ENCODE measurements at places on chromosomes 6 and 20. TPM values are rescaled to one million over a fixed set of nuclear protein-coding genes. Genes with fewer than 3 reads are reported as not detected.

- DNase-seq, result peak; percentile 83
Measured at GRCh38 chr6:34696189-34696738, 303 bp downstream of the ILRUN start.

- DNase-seq, result peak; percentile 63
Measured at GRCh38 chr6:13012977-13013680, 296.6 kb downstream of the PHACTR1 start.

DNA sequence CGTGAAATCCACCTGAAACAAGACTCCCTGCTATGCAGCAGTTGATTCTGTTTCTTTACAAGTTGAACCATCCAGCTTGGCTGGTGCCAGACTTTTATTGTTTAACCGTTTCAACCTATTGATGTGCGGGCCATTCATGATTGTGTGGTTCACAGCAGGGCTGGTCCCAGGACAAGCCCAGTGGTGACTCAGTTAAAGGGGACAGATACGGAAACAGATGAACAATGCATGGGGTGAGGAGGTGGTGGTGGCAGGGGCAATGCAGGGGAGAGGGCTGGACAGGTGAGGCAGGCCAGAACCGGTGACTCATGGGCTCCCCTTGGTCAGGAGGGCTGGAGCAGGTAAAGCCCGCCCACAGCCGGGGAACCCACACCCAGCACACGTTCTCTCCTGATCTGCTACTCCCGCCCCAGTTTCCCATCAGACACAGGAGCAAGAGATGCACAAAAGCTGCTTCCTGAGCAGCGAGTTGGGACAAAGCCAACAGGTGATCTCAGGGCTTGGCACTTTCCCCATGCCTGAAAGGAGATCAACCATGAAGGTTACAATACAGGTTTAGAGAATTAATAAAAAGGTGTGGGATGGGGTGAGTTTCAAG lies 232.2 kb downstream of the LY86 start:
- DNase-seq, result no peak

- DNase-seq, result no peak
Measured at GRCh38 chr6:127397729-127398630, 54.6 kb upstream of the ECHDC1 start.

DNA sequence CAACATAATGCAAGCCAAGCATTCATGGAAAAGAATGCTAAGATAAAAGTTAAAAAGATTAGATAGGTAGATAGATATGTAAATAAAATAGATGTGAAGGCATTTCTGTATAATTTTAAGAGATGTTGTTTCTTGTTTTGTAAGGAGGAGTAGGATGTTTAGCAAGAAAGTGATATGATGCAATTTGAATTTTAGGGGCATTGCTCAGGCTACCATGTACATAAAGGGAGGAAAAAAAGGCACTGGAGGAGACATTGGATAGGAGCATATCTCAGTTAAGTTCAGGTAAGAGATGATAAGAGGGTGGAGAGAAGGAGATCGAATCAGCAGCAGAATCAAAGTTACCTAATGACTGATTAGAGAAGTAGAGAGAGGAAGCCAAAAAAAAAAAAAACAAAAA lies 194.7 kb downstream of the TENT5A start:
- DNase-seq, result no peak

DNA sequence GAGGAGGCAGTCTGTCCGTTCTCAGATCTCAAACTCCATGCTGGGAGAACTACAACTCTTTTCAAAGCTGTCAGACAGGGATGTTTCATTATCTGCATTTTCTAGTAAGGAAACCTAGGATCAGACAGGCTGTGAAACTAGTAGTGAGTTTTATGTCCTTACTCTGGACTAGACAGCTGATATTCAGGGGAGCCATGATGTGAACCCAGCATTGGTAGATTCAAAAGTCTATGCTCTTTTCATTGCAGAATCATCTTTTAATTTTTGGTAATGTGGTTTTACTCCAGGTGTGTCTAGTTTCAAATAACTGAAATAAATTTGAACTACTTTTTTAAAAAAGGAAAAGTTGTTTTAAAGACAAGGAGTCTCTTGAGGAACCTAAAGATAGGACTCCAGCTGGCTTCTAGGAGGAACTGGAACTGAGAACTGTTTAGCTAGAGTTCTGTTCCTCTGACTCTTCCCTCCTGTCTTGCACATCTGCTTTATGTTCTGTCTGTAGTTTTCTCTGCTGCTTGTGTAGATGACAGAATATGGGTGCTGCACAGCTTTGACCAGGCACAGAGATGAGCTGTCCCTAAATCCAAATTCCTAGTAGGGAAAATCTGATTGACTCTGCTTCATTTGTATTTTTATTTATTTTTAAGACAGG lies 27.8 kb upstream of the RNF144B start:
- no peak for DNase-seq

GRCh38 chr6:158016571-158017383 lies 35.1 kb downstream of the SYNJ2 start:
- peak; percentile 49 for DNase-seq

- DNase-seq, result no peak
Measured at GRCh38 chr6:157218371-157219198, 104.7 kb downstream of the TMEM242 start.

DNA sequence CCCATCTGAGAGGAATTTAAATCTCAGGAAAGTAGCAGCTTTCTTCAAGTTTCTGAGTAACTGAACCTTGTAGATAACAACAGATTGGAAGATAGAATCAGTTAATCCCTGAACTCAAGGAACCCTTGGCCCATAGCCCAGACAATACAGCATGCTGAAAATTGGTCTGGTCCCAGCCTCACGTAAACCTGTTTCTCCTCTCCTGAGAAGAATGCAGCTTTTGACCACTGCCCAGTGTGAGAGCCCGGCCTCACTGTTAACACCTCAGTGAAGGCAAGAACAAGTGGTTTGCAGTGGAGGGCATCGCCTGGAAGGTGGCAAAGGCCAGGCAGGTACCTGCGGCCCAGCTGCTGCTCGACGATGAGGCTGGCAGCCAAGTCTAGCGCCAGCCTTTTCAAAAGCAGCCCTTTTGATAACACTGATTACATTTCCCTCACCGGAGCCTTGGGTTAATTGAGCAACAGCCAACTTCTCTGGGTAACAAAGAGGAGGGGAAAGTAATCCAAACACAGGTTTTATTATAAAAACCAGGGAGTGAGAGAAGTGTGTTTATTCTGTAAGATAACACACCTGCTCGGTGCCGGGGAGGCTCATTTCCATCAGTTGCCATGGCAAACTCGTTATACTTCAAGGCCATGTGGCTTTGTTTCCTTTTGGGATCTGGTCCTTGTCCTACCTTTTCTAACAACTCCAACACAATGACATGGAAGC lies 54.0 kb downstream of the TRAF3IP2 start:
- no peak for DNase-seq

DNA sequence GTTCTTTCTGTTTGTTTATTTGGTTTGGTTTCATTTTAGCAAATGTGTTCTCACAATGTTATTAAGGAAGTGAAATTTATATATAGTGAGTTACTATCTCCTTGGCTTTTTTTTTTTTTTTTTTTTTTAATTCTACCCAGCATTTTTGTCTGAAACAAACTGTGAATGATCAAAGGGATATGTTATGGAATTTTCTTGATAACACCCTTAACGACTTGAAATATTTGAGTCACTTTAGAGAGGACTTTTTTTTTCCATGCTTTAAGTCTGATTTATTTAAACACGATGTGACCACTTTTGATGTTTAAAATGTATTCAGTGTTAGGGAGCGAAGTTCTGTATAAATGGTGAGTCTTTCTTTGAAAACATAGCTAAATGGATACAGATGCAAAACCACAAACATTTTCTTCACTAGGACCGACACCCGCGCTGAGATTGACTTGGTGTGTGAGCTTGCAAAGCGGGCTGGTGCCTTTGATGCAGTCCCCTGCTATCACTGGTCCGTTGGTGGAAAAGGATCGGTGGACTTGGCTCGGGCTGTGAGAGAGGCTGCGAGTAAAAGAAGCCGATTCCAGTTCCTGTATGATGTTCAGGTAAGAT lies 149.7 kb downstream of the MTHFD1L start:
- DNase-seq, result no peak

GRCh38 chr6:10210052-10210451 lies 204.8 kb downstream of the TFAP2A start:
- no peak for DNase-seq

GRCh38 chr6:52016915-52017748 lies 70.3 kb downstream of the PKHD1 start:
- DNase-seq, result no peak

- no peak for DNase-seq
Measured at GRCh38 chr20:25238319-25239037, 9.4 kb upstream of the PYGB start.

DNA sequence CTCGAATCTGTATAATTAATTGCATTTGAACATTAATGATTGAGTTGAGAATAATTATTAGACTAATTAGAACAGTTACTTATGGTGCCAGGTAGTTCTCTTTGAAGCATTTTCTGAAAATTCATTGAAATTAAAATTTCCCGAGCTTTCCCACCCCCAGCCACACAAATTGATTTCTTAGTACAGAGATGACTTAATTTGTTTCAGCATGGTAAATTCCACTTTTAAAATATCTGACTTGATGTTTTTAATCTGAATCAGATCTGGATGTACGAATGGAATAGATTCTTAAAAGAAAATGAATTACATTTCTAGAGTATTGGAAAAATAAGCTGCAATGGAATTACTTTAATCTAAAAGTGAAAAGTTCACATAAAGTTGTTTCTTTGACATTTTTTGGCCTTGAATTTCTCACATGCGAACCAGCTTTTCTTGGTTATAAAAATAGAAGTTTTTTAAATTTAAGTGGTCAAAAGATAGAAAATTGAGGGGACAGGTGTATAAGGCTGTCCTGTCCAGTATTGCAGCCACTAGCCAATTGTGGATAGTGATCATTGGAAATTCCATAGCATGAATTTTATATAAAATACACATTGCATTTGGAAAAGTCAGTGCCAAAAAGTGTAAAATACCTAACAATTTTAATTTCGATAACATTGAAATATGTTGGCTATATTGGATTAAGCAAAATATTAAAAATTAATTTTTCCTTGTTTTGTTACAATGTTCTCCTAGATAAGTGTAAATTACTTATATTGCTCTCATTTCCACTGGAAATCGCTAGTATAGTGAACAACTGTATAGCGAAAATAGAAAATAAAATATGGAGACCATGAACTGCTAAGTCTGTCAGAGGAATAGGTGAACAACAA lies 102.9 kb downstream of the OR2B2 start:
- DNase-seq, result no peak

GRCh38 chr6:126716032-126716431 lies 376.1 kb downstream of the CENPW start:
- DNase-seq, result no peak

DNA sequence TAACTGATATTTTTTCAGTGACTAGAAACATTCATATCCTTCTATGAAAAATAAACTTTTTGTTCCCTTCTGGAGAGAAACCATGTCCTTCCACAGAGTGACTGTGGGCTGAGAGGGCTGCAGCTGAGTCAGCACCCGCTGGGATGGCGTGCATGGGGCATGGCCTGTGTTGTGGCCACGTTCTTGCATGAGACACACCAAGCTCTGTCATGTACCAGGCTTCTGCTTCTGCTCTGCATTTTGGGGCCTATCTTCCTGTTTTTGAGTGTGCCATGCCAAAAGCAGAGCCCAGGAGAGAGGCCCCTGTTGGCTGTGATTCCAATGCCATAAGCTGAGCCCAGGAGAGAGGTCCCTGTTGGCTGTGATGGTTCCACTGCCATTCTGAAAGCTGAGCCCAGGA lies 10.8 kb downstream of the APMAP start:
- DNase-seq, result no peak

DNA sequence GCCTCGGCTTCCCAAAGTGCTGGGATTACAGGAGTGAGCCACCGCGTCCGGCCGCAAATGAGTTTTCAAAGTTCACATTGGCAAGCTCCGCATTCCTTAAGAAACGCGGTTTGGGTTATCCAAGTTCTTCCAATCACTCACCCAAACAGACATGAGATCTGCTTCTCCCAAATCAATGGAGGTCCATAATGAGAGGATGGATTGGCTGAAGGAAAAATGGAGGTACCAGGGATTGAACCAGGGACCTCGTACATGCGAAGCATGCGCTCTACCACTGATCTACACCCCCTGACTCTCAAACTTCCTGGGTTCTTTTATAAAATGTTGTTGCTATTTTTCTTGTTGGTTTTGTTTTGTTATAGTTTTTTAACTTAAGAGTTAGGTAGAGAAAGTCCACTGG lies 170.0 kb downstream of the GPX5 start:
- no peak for DNase-seq

DNA sequence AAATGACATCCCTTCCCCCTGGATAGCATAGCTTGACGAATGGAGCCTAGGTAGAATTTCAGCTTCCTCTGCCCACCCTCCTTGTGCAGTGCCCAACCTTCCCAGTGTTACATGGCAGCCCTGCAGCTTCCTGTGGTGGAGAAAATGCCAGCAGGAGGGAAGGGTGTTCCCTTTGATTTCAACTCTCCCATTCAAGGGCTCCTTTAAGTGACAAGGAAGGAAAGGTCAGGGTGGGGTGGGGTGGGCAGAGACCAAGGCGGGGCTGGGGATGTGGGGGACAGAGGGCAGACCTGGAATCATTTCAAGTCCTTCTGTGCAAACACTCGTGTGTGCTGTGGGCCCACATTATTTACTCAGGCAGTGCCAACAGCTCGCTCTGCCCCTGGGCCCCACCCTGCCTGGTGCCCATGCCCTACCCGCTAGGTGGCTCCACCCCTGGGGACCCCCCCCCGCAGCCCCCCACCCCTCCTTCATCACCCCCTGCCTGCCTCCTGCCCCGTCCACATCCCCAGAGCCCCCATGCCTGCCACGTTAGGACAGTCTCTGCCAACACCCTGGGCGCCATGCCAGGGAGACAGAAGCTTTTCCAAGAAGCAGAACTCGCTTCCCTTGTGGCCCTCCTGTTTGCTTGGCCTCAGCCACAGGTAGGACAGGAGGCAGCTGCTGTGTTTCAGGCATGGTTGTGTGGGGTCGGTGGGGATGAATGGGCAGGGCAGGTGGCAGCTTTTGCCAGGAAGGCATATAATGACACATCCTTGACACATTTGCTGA lies 9.4 kb downstream of the SPDEF start:
- DNase-seq, result no peak

Gene ELOVL5
- 65.7 TPM for total RNA-seq

Gene NHSL1
- total RNA-seq, result 72.4 TPM

Gene IL17F
- total RNA-seq, result not detected

Gene ME1
- total RNA-seq, result 40.5 TPM

Gene WFDC12
- total RNA-seq, result 2.3 TPM

Gene SGK2
- 15.0 TPM for total RNA-seq

Gene NECAB3
- total RNA-seq, result 19.9 TPM

Gene PRDM1
- 47.7 TPM for total RNA-seq

Gene VWA7
- 1.3 TPM for total RNA-seq

Gene TENT5A
- 19.1 TPM for total RNA-seq
